ENCODE measurements at places on chromosomes 5 and 9.
A peak's percentile ranks its signal among the peaks of the same experiment; 100 is the strongest.

DNA sequence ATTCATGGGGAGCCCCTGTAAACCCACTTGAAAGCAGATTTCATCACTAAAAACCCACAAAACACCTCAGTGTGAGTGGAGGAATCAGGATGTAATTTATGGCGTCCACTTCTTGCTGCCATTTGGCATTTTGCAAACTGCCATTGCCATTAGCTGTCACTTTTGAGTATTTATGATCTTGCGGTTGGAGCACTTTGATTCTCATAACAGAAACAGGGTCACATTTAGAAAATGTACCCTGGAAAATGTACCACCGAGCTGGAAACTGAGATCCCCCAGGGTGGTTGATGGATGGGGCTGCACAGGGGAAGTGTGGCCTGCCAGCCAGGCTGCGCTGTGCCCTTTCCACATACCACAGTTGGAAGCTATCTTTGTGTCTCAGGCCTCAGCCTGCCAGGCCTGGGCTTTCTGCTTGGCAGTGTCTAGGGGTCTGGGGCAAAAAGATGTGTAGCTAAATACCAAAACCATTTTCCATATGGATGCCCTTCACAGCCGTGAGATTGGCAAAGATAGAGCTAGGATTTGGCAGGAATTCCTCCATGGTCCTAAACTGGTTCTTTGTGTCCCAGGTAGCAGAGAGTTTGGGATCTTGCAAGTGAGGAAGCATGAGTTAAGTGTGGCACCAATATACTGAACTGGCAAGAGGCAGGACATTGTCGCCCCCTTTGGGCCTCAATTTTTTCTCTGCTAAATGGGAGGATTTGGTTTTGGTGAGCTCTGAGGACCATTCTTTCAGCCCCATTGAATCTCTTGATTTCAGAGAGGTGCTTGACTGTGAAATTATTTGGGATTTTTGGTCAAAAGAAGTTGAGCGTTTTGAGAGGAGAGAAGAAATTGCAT lies 46.2 kb downstream of the GALNT10 start:
- no peak for DNase-seq

- DNase-seq: no peak
These were observed 69.0 kb upstream of the FAM169A start for GRCh38 chr5:74934949-74935751.

GRCh38 chr9:69397384-69398214 lies 72.6 kb downstream of the ENTREP1 start:
- DNase-seq: peak; percentile 46

DNA sequence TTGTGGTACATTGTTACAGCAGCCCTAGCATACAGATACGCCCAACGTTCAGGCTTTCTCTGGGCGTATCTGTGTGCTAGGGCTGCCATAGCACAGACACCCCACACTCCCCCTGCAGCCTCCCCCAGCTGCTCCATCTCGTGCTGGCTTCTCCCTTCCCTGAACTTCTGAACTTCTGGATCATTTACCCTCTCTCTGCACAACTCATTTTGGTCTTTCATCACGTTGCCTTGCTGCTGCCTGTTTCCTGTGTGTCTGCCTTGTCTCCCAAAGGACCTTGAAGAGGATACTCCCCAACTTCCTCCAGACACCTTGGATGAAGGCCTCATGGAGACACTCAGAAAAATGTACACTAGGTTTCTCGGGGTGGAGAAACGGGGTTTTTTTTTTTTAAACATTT lies 37.3 kb downstream of the SLIT3 start:
- DNase-seq: no peak
